ENCODE measurements at places on chromosomes 12 and 14. TPM values are rescaled to one million over a fixed set of nuclear protein-coding genes. Genes with fewer than 3 reads are reported as not detected.

LALBA gene
- total RNA-seq = not detected

TAS2R8 gene
- not detected for total RNA-seq

DNA sequence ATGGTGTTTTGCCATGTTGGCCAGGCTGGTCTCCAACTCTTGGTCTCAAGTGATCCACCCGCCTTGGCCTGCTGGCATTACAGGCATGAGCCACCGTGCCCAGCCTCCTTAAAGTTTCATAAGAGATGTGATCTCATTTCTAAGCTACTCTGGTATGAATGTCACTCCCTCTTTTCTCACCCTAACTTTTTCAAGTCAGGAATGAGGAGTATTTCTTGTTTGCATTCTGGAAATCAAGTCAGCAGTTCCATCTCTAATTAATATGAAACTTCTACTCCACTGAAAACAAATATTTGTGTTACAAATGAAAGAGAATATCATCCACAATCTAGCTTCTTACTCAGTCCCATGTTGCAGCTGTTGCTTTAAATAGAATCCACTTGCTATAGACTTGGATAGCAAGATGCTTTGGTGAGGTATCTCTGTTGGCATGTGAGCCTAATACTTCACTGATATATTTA lies 61.3 kb downstream of the ARF6 start:
- DNase-seq = peak; percentile 44

SLC10A1 gene
- not detected for total RNA-seq

GPR132 gene
- total RNA-seq = not detected

Data from MG63 (cell line).